CD4-positive, alpha-beta T cell treated with Interleukin-12 subunit alpha and Interleukin-12 subunit beta, for 1 hour (primary cell): ENCODE measurements at places on chromosomes 7 and 10.

GRCh38 chr7:138151731-138152577 lies 75.7 kb downstream of the AKR1D1 start:
- DNase-seq: no peak

GRCh38 chr7:43467406-43467805 lies 115.5 kb upstream of the STK17A start:
- no peak for DNase-seq

GRCh38 chr10:13102002-13102794 lies 2.2 kb downstream of the OPTN start:
- DNase-seq: no peak

- no peak for DNase-seq
These were observed 68.2 kb downstream of the MYL10 start for GRCh38 chr7:101560856-101561255.

- no peak for DNase-seq
These were observed 74.6 kb downstream of the FAM13C start for GRCh38 chr10:59287587-59288255.

- no peak for DNase-seq
These were observed 8.8 kb upstream of the PDGFA start for GRCh38 chr7:528451-528850.

DNA sequence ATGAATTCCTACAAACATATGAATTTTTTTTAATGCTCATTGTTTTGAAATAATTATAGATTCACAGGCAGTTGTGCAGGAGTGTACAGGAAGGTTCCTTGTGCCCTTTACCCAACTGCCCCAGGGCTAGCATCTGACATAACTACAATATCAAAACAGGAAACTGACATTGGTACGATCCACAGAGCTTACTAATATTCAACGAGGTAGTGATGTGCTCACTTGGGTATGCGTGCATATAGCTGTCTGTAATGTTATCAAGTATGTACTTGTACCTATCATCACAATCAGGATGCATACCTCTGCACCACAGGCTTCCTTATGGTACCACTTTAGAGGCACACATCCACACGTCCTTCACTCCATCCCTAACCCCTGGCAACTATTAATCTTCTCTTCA lies 68.3 kb downstream of the BMS1 start:
- no peak for DNase-seq

- no peak for DNase-seq
These were observed 19.4 kb upstream of the CLDN12 start for GRCh38 chr7:90383861-90384260.

GRCh38 chr10:112813866-112814591 lies 136.0 kb upstream of the TCF7L2 start:
- no peak for DNase-seq

- no peak for DNase-seq
These were observed 19.7 kb upstream of the CHST12 start for GRCh38 chr7:2383543-2384274.

DNA sequence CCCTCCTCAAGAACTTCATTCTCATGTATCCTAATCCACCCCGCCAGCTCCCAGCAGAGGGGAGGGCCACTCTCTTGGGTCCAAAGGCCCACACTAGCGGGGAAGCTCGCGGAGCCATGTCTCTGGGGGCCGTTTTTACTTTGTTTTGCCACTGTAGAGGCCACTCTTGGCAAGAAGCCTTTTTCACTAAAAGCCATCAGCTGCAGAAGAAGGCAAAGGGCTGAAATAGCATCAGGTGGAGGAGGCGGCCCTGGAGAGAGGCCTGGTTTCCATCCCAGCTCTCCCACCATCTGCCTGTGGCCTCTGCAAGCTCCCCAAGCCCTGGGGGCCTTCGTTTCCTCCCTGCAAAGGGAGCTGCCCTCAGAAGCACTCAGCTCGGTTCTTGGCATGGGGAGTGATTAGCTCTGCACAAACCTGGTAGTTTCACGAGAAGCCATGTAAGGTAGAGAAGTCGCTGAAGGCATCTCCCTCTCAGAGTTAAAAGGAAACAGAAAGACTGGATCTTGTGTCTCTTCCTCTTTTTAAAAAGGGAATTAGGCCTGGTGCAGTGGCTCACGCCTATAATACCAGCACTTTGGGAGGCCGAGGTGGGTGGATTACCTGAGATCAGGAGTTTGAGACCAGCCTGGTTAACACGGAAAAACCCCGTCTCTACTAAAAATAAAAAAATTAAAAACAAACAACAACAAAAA lies 70.3 kb downstream of the PARP12 start:
- DNase-seq: no peak

DNA sequence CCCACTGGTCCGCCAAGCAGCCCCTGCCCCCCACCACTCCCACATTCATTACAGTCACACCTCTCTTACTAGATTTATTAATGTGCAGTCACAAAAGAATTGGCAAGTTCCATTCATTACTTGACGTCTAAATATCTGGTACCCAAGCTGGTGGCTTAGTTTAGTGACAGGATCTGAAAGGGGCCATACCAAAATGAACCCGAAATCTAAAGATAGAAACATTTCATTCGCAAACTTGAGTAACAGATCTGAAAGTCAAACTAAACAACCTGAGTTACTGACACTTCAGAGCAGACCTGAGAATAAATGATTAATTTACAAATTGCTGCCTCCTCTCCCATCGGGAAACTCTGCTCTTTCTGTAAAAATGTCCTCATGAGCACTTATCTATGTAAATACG lies 53.4 kb downstream of the TNS3 start:
- DNase-seq: no peak

GRCh38 chr10:10780746-10781145 lies 236.9 kb upstream of the CELF2 start:
- no peak for DNase-seq

GRCh38 chr10:102421757-102422512 lies 1.3 kb downstream of the FBXL15 start:
- peak; percentile 21 for DNase-seq

GRCh38 chr10:80155696-80156215 lies 23.2 kb downstream of the PLAC9 start:
- DNase-seq: no peak

DNA sequence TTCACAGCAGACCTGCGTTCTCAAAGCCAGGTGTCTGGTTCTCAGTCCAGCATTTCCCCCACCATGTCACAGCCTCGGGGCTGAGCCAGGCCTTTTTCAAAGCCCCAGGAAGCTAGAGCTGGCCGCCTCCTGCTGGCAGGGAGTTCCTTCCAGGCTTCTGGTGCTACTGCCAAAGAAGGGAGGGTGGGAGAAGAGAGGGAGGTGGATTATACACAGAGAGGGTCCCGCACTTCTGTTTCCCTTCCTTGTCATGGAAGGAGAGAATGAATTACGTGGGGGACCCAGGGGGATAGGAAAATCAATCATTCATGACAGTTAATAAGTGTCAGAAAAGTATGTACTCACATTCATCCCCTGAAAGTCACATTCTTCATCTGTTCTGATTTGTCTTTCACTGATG lies 600 bp upstream of the LGI1 start:
- no peak for DNase-seq

- peak; percentile 1 for DNase-seq
These were observed 18.6 kb upstream of the GATA3 start for GRCh38 chr10:8035641-8036470.

DNA sequence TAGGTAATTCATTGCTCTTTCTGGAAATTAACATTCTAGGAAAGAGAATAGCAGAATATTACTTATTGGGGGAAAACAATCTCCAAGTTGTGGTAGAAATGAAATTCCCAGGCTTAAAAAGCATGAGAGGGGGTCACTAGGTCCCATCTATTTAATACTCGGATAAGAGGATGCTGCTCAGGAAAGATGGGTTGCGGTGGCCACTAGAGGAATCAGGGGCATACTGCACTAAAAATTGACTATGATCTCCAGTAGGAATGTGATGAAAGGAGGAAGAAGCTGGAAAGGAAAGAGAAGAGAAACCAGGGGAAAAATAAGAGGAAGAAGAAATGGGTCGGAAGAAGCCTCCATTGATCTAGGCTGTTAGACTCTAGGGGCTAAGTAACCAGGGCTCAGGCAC lies 192.8 kb downstream of the GPAM start:
- DNase-seq: no peak

DNA sequence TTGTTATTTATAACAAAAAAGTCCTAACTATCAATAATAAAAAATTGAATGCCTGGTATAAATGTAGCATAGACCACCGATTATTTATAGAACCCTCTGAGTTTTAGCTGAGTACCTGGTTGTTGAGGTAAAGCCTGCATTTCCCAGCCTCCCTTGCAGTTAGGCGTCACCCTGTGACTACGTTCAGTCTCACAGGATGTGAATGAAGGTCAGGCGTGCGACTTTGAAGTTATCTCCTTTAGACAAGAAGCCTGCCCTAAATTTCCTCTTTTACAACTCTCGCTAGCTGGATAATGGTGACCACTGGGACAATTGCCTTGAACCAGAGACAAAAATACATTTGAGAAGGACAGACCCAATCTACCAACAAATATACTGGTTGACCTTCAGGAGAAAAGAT lies 67.5 kb upstream of the TES start:
- DNase-seq: peak; percentile 22

- DNase-seq: no peak
These were observed 63.1 kb downstream of the PRR15 start for GRCh38 chr7:29626730-29627129.

GRCh38 chr7:90961037-90961725 lies 303.1 kb upstream of the FZD1 start:
- DNase-seq: no peak

DNA sequence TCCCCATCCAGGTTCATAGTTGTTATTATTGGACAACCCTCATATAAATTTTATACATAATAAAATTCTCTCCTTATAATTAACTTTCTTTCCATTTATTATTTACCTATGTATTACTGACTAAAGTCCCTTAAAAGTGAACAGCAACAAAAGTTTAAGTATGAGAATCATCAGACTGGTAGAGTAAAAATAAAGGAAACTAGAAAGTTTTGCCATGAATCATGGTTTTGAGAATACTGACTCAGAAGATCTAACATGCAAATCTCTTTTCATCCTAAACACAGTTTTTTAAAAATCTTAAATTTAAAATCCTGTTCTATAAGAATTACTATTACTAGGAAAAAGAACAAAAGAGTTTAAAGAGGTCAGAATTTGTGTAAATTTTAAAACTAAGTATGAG lies 32.1 kb downstream of the HERC4 start:
- no peak for DNase-seq

GRCh38 chr10:79454259-79454658 lies 8.8 kb upstream of the ZCCHC24 start:
- DNase-seq: no peak

DNA sequence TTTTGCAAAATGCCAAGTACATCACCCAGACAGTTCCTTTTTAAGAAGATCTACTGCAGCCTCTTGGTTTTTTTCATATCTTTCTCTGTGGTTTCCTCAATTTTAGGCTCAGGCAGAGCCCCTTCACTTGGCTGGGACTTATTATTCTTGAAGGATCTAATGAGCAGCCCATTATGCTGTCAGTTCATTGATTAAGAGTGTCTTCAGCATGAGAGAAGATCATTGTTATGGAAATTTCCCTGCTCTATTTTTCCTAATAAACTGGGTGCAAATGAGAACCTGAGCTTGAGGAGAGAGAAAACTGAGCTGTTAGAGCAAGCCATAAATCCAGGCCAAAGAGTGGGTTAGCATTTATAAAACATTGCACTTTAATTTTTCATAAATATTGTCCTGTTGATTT lies 146.5 kb downstream of the SEC23IP start:
- no peak for DNase-seq

DNA sequence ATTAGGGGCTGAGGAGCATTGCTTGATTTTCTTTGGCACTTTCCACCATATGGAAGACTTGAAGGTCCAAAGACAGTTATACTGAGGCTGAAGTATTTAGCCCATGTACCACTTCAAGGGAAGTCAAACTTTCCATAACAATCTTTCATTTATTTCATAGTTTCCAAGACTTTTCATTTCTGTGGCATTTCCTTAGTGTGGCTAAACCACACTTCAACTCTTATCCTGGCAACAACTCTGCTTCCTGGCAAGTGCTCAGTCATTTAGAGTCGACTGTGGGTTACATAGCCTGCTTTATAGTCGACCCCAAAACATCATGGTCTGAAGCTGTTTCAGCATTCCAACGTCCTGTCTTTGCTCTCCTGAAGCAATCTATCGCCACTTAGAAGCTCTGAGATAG lies 343.0 kb upstream of the SEMA3D start:
- no peak for DNase-seq

- DNase-seq: no peak
These were observed 45.8 kb upstream of the MNX1 start for GRCh38 chr7:157056246-157056645.

DNA sequence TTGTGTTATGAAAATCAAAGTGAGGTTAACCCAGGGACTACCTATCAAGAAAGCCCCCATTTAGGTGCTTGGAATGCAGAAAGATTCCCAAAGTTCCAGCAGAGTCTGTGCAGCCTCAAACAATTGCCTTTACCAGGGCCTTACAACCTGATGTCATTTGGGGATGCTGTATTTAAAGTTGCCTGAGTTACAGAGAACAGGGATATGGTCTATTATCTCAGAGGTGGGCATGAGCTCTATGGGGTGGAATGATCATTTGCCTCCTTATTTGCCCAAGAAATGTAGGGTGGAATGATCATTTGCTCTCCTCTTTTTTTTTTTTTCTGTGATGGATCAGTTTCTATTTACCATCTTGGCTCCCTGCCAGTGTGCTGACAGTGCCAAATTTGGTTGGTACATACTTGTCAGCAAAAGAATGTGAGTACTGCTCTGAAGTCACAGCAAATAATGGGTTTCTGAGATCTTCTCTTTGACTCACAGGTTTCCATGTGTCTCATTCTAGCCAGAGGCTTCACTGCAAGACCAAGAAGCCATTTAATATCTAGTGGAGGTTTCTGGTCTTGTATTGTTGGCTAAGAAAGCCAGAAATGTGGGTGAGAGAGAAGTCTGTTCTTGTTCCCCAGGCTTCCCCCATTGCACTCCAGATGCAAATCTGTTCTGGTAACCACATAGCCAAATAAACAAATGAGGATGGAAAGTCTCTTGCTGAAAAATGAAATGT lies 45.5 kb upstream of the ZNRF2 start:
- no peak for DNase-seq

- DNase-seq: no peak
These were observed 375.8 kb upstream of the NFE2L3 start for GRCh38 chr7:25775999-25776743.

DNA sequence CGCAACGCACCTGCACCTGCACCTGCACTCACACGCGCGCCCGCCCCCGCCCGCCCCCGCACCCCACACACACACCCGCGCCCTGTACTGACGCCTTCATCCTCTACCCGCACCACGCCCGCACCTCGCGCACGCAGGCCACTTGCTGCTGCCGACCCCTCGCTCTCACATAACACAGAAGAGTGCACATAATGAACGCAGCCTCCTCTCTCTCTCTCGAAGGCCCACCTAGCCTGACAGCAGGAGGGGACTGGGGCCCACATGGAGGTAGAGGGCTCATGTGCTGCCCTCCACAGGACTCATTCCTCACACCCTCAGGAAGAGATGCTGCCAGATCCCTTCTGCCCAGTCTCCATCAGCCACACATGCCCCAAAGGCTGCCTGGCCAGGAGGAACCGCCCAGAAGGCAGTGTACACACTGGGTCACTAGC lies 432 bp upstream of the CAMK2B start:
- DNase-seq: no peak

GRCh38 chr7:106086062-106086461 lies 26.1 kb downstream of the SYPL1 start:
- DNase-seq: no peak
